ENCODE measurements at places on chromosomes 3 and 15.

DNA sequence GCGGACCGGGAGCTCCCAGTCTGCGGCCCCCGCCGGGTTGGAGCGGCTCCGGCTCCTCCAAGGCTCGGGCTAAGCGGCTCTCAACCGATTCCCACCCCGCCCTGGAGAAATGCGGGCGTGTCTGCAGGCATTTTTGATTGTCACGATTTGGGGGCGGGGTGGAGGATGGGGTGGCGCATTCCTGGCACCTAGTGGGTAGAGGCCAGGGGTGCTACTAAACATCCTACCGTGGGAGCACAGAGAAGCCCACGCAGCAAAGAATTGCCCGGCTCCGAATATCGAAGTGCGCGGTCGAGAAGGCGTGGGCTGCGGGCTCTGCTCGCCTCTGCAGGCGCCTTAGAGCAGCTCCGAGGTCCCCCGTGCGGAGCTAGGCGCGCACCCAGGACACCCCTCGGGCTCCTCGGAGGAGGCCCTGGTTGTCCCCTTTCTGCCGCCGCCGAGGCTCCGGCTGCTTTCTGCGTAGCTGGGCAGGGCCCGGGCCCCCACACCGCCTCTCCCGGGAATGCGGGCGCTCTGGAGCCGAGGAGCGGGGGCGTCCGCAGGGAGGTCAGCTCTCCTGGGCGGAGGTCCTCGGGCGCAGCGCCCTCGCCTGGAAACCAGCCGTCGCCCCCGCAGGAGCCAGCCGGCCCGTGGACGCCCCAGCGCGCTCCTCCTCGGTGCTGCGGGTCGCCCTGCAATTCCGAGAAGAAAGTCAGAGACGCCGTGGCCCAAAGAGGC is 16.5 kb upstream of the LAMP3 start:
- no peaks in the 10 kb centered on the region for H3K36me3 ChIP-seq
- peaks cover 13% of the 10 kb centered on the region for H3K4me1 ChIP-seq
- H3K4me3 ChIP-seq: peak overlapping the region; percentile 48
- no peak overlapping the region for H3K27ac ChIP-seq
- peaks cover 37% of the 10 kb centered on the region for H3K27me3 ChIP-seq

DNA sequence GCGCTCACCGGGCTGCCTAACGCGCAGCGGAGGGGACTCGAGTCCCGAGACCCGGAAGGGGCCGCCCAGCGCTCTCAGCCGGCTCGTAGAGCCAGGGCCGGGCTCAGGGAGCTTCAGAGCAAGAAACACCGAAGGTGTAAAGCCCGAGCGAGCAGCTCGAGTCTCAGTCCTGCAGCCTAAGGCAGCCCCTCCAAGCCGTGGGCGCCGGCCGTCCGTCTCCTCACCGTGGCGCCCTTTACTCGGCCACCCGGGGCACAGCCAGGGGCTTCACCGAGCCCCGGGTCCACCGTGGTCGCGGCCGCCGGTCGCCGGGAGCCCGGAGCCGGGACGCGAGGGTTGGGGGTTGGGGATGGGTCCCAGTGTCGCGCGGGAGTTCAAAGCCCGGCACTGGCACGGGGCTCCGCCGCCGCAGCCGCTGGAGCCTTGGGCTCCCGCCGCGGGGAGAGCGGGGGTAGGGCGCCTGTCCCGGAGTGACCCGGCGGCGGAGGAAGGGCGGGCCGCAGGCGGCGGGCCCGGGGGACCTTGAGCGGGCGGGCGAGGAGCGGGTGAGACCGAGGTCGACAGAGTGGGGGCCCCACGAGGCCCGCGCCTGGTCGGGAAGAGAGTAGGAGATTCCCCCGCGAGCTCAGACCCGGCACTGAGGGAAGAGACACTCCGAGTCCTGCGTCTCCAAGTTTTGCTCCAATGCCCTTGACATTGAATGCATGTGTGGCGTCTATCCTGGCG is 26.9 kb upstream of the THRB start:
- no peak overlapping the region for H3K27ac ChIP-seq
- H3K27me3 ChIP-seq: peaks cover 5% of the 10 kb centered on the region
- peaks cover 10% of the 10 kb centered on the region for H3K4me1 ChIP-seq
- peak overlapping the region; percentile 64 for H3K4me3 ChIP-seq
- no peaks in the 10 kb centered on the region for H3K36me3 ChIP-seq

- peaks cover 7% of the 10 kb centered on the region for H3K4me1 ChIP-seq
- DNase-seq: no peak
- no peak overlapping the region for H3K4me3 ChIP-seq
Observed at GRCh38 chr3:52890735-52891134, 6.6 kb downstream of the STIMATE start.

DNA sequence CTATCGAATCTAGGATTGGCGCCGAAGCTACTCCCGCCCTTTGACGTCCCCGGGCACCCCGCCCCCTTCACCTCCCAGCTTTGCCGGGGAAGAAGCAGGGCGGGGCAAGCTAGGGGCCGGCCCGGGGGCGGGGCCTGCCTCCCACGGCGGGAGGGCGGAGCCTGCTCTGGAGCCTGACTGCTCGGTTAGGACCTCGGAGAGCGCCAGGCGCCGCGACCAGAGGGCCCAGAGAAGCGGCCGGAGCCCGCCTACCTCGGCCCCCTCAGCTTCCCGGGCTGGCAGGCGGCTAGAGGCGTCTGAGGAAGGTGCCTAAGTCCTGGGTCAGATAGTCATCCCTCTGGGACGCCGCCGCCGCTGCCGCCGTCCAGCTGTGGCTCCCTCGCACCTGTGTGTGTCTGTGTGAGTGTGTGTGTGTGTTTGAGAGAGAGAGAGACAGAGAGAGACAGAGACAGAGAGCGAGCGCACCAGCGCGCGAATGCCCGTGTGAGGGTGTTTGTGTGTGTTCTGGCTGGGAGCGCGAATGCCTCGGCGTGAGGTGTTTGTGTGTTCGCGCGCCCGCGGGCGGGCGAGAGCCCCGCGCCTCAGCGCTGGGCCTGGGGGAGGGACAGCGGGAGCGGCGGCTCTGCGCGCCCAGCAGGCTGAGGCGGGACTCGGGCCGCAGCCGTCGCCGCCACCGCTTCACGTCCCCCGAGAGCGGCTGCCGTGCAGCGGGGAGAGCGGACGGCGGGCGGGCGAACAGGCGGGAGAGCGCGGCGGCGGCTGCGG is at the start of gene STXBP5L:
STXBP5L (plus strand) TSS at position 176 of the 765 bp plus-strand sequence. CDS start 1,374 bp downstream, outside the sequence.
- H3K27me3 ChIP-seq: peaks cover 44% of the 10 kb centered on the region
- peak within 1 kb of the TSS; percentile 53 for H3K4me3 ChIP-seq
- H3K4me1 ChIP-seq: peaks cover 14% of the 10 kb centered on the region
- DNase-seq: peak; percentile 63
- H3K36me3 ChIP-seq: no peaks in the 10 kb centered on the region

GRCh38 chr15:31551323-31551722 is 224.7 kb downstream of the KLF13 start:
- H3K27ac ChIP-seq: no peak overlapping the region
- no peak overlapping the region for H3K4me3 ChIP-seq
- no peak for DNase-seq
- no peaks in the 10 kb centered on the region for H3K36me3 ChIP-seq
- no peaks in the 10 kb centered on the region for H3K4me1 ChIP-seq

DNA sequence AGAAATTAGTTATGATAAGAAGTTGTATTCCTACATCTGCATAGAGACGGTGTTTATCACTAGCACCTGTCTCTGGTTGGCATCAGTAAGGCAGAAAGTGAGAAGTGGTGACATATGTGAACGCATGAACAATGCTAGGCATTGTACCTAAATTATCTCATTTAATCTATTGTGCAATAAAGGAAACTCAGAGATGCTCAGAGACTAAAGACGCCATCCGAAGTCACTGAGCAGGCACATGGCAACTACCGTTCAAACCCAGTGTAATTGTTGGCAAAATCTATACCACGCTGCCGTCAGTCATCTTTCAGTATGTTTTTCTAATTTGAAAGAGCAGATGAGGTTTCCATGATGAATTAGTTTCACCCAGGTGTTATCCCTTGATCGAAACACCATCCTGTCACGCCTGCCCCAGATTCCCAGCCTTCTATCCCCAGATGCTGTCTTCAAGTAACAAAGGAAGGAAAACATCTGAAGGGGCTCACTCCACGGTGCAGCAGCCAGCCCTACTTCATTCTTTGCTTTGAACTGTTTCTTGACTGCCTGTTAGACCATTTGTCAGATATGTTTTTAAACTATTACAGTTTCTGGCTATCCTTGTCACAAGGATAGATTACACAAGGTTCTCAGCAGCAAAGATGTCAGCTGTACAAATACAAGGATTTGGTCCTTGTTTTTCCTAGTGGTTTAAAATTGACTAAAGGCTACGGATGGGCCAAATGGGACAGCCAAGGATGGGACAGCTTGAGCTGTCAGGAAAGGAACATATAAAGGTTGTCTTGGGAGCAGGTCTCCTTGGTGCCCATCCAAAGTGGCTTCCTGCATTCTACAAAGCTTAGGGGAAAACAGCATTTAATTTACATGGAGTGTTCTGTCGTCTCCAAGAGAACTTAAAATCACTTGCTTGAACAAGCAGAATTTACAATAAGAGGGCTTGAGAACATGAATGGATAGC is 99.1 kb downstream of the TMEM108 start:
- H3K4me3 ChIP-seq: no peak overlapping the region
- DNase-seq: no peak
- H3K27ac ChIP-seq: no peak overlapping the region
- peaks cover 7% of the 10 kb centered on the region for H3K4me1 ChIP-seq
- no peaks in the 10 kb centered on the region for H3K36me3 ChIP-seq

GRCh38 chr3:71862371-71863140 is 77.6 kb upstream of the PROK2 start:
- H3K36me3 ChIP-seq: no peaks in the 10 kb centered on the region
- no peak for DNase-seq

DNA sequence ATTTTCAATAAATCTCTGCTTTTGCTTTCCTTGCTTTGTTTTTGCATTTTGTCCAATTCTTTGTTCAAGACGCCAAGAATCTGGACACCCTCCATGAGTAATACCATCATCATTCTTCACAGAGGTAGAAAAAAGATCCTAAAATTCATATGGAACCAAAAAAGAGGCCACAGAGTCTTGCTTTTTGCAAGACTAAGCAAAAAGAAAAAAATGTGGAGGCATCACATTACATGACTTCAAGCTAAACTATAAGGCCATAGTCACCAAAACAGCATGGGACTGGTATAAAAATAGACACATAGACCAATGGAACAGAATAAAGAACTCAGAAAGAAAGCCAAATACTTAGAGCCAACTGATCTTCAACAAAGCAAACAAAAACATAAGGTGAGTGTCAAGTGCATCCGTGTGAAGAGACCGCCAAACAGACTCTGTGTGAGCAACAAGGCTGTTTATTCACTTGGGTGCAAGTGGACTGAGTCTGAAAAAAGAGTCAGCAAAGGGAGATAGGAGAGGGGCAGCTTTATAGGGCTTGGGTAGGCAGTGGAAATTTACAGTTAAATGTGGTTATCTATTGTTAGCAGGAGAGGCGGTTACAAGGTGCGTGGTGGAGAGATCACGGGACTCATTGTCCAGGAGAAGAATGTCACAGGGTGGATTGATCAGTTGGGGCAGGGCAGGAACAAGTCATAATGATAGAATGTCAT is 10.9 kb downstream of the STRIT1 start:
- peak overlapping the region; percentile 59 for H3K27ac ChIP-seq
- H3K4me1 ChIP-seq: peaks cover 3% of the 10 kb centered on the region
- no peaks in the 10 kb centered on the region for H3K36me3 ChIP-seq
- no peak for DNase-seq

DNA sequence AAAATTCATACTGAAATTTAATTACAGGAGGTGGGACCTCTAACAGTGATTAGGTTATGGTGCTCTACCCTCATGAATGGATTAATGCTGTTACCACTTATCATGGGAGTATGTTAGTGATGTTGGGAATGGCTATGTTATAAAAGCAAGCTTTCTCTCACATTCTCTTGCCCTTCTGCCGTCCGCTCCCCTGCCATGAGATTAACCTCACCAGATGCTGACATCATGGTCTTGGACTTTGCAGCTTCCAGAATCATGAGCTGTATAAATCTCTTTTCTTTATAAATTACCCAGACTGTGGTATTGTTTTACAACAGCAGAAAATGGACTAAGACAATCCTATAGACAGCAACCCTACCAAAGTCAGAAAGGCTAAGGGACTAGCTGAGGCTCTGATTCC is 884.8 kb downstream of the FHIT start:
- H3K36me3 ChIP-seq: no peaks in the 10 kb centered on the region
- H3K4me1 ChIP-seq: peaks cover 4% of the 10 kb centered on the region
- H3K4me3 ChIP-seq: no peak overlapping the region
- H3K27me3 ChIP-seq: no peaks in the 10 kb centered on the region
- H3K27ac ChIP-seq: no peak overlapping the region

DNA sequence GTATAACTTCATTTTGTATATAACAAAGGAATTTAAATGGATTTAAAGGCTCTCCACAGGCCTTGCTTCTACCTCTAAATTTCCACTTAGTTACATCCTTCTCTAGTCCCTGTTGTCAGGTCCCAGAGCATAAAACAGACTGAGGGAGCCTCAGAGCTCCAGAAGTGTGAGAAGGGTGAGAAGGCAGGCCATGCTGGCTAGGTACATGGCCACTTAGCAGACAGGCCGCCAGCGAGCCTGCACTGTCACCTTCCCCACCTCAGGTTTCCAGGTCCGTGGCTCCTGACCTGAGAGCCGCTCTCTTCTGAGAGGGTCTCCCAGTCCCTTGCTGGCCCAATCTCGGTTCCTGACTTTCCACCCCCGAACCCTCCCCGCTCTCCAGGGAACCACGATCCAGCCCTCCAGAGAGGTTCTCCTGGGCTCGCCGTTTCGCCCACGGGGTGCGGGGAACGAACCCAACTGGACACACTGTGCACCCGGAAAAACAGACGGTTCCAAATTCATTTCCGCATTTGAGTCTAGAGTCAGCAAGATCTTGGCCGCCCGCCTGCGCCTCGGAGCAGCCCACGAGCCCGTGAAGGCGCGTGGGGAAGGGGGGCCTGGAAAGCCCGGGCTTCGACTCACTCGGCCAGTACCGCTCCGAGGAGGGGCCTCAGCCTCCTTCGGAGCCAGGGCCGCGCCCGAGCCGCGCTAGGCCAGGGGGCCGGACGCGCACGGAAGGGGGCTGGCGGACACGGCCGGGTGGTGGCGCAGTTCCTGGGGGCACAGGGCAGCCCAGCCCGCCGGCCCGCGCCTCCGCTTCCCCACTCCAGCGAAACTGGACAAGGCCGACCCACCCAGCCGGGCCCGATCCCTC is 16.7 kb upstream of the SOX2 start:
- no peak for DNase-seq
- H3K4me1 ChIP-seq: peaks cover 12% of the 10 kb centered on the region
- H3K36me3 ChIP-seq: no peaks in the 10 kb centered on the region

DNA sequence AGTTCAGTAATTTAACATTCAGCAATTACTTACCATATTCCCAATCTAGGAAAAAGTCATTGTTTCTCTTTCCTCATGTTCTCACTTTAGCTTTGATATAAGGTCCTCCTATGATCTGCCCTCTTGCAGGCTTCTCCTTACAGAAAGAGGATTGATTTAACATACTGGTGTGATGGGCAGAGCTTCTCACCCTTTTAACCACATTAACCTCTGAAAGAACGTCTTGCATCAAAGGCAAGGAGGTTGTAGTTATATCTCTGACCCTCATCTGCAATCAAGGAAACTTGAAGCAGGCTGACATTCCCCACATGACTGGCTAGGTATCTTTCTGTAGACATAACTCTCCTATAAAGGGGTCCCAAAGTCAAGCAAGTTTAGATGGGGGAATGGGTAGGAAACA is 39.5 kb downstream of the BTLA start:
- no peak for DNase-seq
- H3K4me3 ChIP-seq: no peak overlapping the region
- peaks cover 1% of the 10 kb centered on the region for H3K4me1 ChIP-seq

Measured in mesenchymal stem cell (in vitro differentiated cells and primary cell).